ENCODE measurements at places on chromosomes 11 and 22. TPM values are rescaled to one million over a fixed set of nuclear protein-coding genes. Genes with fewer than 3 reads are reported as not detected.

DNA sequence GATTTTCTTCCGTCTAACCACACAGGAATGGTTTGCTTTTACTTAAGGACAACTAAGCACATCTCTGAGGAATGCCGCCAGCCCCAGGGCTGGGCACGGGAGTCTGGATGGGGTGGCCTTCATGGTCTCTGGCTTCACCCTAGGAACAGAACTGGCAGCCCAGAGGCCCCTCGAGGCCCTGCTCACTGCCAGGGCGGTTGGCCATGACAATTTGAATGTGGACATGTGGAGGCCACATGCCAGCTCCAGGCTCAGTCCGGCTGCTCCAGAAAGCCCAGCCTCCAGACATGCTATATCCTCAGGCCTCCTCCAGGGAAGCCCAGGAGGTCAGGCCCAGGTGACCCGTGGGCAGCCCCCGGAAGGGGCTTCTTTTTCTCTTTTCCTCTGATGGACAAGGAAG lies 84.0 kb upstream of the FGF3 start:
- no peak for DNase-seq

The TREH gene
- total RNA-seq: not detected

The TIMM10 gene
- total RNA-seq: 75.2 TPM

GRCh38 chr11:115656669-115657068 lies 152.5 kb upstream of the CADM1 start:
- no peak for DNase-seq

GRCh38 chr22:32205974-32206773 lies 1.3 kb upstream of the RFPL2 start:
- no peak for DNase-seq

The OR2AG1 gene
- not detected for total RNA-seq

DNA sequence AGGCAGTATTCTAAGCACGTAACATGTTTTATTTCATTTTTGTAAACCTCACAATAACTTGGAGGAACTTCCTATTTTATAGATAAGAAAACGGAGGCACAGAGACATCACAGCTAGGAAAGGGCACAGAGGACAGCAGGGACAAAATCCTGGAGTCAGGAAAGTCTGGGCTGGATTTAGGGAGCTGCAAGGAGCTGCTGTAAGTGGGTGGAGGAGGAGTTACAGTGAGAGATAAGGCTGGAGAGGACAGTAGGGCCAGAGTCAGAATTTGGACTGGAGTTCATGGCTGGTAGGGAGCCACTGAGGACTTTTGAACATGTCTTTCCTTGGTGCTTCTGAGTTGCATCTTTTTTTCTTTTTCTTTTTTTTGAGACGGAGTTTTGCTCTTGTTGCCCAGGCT lies 32.2 kb upstream of the PTPRJ start:
- DNase-seq: no peak

The CELSR1 gene
- 0.36 TPM for total RNA-seq
